ENCODE measurements at places on chromosomes 12 and 14.
A peak's percentile ranks its signal among the peaks of the same experiment; 100 is the strongest.

GRCh38 chr12:115639648-115640012 lies 637.9 kb downstream of the MED13L start:
- DNase-seq: no peak

DNA sequence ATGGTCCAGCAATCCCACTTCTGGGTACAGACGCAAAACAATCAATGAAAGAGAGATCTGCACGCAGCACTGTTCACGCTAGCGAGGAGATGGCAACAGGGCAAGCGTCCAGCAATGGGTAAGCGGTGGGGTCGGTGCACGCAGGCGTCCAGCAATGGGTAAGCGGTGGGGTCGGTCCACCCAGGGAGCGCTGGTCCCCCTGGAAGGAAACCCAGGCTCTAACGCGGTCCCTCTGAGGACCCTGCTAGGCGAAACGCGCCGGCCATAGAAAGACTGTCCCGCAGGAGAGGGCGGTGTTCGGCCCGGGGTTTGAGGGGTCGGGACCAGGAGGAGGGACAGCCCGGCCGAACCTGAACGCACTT lies 618 bp upstream of the PGAM5 start:
- DNase-seq: peak; percentile 57

GRCh38 chr14:53523226-53523625 lies 370.1 kb upstream of the DDHD1 start:
- DNase-seq: no peak

DNA sequence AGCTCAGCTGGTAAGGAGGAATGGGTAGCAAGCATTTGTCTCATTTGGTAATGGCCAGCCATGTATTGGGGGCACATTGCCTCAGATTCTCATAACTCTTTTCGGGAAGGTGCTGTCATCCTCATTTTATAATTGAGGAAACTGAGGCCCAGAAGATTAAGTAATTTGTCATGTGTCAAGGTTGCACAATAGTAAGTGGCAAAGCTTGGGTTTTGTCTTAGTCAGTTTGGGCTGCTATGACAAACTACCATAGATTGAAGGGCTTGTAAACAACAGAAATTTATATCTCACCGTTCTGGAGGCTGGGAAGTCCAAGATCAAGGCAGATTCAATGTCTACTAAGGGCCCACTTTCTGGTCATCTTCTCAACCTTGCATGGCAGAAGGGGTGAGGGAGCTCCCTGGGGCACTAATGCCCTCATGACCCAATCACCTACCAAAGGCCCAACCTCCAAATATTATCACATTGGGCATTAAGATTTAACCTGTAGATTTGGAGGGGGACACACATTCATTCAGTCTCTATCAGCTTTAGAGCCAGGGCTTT lies 99.6 kb downstream of the SRGAP1 start:
- no peak for DNase-seq

GRCh38 chr12:66409195-66409871 lies 107.0 kb downstream of the HELB start:
- DNase-seq: no peak

- no peak for DNase-seq
Observed at GRCh38 chr12:38949363-38949762, 44.0 kb upstream of the CPNE8 start.

Measured in substantia nigra (tissue), 51 donors.